ENCODE measurements at places on chromosomes 6 and 20.
A peak's percentile ranks its signal among the peaks of the same experiment; 100 is the strongest.

GRCh38 chr20:62606016-62606415, 36.3 kb upstream of the SLCO4A1 start:
- no peak for DNase-seq

DNA sequence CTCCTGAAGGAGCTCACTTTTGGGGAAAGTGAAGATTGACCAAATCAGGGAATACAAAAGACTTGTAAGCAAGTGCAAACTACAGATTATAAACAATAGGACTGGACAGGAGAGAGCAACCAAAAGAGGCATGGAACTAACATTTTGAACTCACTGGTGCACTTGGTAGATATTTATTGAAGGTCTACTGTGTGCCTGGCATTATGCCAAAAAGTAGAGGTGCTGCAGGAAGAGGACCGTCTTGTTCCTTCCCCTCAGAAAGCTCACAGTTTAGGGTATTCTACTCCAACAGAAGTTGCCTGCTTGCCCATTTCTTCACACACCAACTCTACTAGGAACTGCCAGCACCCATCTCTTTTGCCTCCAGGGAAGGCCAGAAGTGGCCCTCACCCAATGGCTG, 10.0 kb upstream of the TSHZ2 start:
- no peak for DNase-seq

DNA sequence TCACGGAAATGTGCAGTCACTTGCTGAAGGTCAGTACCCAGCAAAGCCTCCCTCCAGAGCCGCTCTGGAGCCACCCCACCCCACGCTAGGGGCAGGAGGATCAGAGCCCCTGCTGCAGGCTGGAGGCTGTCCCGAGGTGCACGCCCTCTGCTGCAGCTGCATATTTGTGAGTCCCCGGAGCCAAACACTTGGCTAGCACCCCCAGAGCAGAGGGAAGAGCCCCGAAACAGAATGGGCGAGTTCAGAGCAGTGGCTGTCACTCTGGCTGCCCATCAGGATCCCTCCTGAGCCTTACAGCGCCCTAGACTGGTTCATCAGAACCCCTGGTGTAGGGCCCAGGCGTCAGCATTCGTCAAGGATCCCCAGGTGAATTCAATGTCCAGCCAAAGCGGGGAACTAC, 9.5 kb upstream of the TULP1 start:
- DNase-seq, result no peak

GRCh38 chr20:19874040-19874727, 116.1 kb downstream of the RIN2 start:
- DNase-seq, result no peak

GRCh38 chr6:113526553-113526952, 330.6 kb upstream of the MARCKS start:
- DNase-seq, result no peak

DNA sequence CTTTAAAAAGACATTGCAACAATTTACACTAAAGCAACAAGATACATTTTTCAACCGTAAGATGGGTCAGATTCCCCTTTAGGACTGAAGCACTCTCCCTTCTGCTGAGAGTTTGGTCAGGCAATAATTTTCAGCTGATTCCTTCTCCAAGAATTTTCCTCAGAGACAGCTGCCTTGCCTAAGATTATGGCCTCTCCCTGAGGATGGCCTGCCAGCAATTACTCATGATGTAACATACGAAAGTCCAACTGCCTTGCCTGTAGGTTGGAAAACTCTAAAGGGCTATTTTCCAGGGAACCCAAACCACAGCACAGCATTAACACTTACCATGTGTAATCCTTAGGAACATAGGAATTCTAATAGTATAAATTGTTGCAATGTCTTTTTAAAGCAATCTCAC, 229.1 kb upstream of the FLRT3 start:
- peak; percentile 92 for DNase-seq

- peak; percentile 75 for DNase-seq
These were observed 488.9 kb upstream of the CITED2 start for GRCh38 chr6:139863346-139863745.

GRCh38 chr20:56861590-56861989, 232.5 kb downstream of the TFAP2C start:
- DNase-seq, result no peak

GRCh38 chr6:14135893-14136539, 18.4 kb downstream of the CD83 start:
- DNase-seq, result no peak

GRCh38 chr6:89216411-89216810, 747 bp downstream of the GABRR1 start:
- no peak for DNase-seq

DNA sequence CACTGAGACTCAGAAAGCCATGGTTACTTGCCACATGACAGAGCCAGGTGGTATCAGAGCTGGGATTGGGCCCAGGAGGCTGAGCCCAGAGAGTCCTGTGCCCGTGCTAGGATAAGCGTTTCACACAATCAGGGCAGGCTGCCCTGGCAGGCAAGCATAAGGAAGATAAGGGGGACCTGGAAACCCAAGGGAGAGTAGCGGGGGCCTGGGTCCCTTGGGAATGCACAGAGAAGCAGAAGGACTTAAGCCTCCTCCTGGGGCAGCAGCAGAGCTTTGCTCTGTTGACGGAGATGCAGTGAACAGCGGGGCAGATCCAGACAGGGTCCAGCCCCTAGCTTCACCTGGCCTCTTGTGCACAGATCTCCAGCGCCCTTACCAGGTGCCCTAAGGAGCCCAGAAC, 8.7 kb downstream of the TRIB3 start:
- no peak for DNase-seq

DNA sequence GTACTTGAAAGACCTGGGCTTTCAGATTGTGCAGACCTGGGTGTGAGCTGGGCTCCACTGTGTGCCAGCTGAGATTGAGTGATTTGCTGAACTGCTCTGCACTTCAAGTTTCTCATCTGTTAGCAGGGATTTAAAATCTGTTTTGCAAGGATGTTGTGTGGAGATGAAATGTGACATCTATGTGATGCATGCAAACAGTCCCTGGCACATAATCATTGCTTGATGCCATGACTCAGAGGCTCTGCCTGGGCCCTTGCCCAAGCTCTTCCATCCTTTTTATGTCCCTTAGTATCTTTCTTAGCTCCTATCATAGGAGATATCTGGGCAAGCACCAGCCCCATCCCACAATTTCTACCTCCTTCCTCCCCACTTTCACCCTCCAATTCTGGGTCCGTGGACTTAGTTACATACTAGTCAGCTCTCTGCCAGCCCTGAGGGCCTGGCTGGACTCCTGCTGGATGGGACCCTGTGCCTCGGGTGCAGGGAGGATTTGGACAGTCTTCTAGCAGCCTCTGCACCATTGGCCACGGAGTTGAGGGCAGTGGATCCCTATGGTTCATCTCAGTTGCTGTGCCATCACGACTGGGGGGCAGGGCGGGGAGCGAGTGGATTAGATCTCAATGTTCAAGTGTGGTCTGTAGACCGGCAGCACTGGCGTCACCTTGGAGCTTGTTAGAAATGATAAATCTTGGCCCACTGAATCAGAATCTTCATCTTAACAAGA, 103.6 kb downstream of the MAP3K7 start:
- DNase-seq, result no peak

DNA sequence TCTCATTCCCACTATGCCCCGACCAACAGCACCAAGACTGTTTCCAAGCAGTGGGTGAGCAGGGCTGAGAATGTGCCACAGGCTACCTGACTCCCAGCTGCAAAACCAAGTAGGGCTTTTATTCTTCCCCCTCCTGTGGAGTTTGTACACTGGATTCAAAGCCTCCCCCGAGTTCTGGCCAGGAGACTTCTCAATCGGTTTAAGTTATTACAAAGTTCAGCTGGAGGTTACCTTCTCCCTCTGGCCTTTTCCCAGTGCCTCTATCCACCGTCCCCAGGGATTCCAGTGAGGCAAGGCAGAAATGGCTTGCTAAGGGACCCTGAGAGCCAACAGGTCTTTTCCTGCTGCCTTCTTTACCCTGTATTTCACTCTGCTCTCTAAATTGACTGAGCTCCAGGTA, 217.0 kb downstream of the ADGRG6 start:
- DNase-seq, result no peak

DNA sequence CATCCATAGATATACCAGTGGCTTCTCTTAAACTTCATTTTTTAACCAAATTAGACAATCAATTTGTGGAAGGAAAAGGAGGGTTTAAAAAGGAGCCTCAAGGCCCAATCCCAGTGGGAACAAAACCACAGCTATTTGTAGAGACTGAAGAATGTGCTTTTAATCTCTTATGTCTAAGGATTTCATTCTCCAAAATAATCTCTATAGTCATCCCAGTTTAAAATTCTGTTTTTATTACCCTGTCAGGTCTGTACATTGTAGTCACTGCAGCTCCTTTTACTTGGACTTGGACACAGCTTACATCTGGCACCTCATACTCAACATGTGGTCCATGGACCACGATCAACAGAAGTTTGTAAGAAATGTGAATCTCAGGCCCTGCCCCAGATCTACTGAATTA, 152.1 kb upstream of the STMND1 start:
- peak; percentile 84 for DNase-seq

Measured in fibroblast of skin of left biceps (primary cell).